Body of pancreas (tissue), 4 donors: ENCODE measurements at places on chromosomes 1 and 21. TPM values are rescaled to one million over a fixed set of nuclear protein-coding genes. Genes with fewer than 3 reads are reported as not detected.

TNFRSF14 gene
- 58.3 TPM for total RNA-seq

PRKAB2 gene
- total RNA-seq = 11.9 TPM

HCRTR1 gene
- total RNA-seq = not detected

CFAP74 gene
- under 0.01 TPM for total RNA-seq

ATAD3C gene
- 1.6 TPM for total RNA-seq

SLC1A7 gene
- total RNA-seq = not detected

CELA2B gene
- total RNA-seq = 333 TPM

KLF17 gene
- total RNA-seq = not detected

CRYBG2 gene
- not detected for total RNA-seq

EXOC8 gene
- 12.9 TPM for total RNA-seq

KDF1 gene
- total RNA-seq = 13.8 TPM

KCNQ4 gene
- 1.8 TPM for total RNA-seq

GIPC2 gene
- total RNA-seq = 19.2 TPM

HRNR gene
- total RNA-seq = not detected

CR1L gene
- not detected for total RNA-seq

ADORA3 gene
- 1.6 TPM for total RNA-seq

RER1 gene
- 57.7 TPM for total RNA-seq

DMRTA2 gene
- total RNA-seq = not detected

SLC35F3 gene
- total RNA-seq = 11.7 TPM

SLAMF6 gene
- 0.52 TPM for total RNA-seq

XCL1 gene
- not detected for total RNA-seq

RXFP4 gene
- 0.26 TPM for total RNA-seq

RHBG gene
- not detected for total RNA-seq

KCNT2 gene
- total RNA-seq = 0.99 TPM

CRNN gene
- not detected for total RNA-seq

KCNJ9 gene
- not detected for total RNA-seq

LCE2A gene
- not detected for total RNA-seq

DENND2C gene
- 3.0 TPM for total RNA-seq

TMEM54 gene
- total RNA-seq = 41.2 TPM

ACKR1 gene
- total RNA-seq = 23.6 TPM

PFDN2 gene
- total RNA-seq = 54.7 TPM

CCSAP gene
- 1.6 TPM for total RNA-seq

TDRD5 gene
- total RNA-seq = not detected

SEMA4A gene
- total RNA-seq = 2.6 TPM

PROX1 gene
- 27.4 TPM for total RNA-seq

CFH gene
- total RNA-seq = 46.7 TPM

SSR2 gene
- total RNA-seq = 291 TPM

C1orf87 gene
- not detected for total RNA-seq

FAM177B gene
- total RNA-seq = 3.4 TPM
